Hypothalamus (tissue), 51 donors: ENCODE measurements at places on chromosomes 2 and 18.

DNA sequence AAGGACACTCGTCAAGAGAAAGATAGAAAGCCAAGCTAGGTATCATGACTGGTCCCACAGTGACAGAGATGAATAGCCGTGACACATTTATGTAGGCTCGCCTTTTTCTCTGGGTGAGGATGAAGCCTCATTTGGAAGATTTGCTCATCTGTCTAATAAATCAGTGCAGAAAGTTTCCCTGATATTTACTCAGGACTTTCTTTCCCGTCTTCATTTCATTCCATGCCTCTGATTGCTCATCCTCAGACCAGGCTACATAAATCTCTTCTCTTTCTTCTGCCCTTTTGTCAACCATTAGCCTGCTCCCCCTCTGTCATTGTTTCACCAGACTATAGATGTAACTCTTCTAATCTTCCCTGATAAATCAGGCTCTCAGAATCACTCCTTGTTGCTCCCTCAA is 361.8 kb upstream of the MEIS1 start:
- no peak for DNase-seq

DNA sequence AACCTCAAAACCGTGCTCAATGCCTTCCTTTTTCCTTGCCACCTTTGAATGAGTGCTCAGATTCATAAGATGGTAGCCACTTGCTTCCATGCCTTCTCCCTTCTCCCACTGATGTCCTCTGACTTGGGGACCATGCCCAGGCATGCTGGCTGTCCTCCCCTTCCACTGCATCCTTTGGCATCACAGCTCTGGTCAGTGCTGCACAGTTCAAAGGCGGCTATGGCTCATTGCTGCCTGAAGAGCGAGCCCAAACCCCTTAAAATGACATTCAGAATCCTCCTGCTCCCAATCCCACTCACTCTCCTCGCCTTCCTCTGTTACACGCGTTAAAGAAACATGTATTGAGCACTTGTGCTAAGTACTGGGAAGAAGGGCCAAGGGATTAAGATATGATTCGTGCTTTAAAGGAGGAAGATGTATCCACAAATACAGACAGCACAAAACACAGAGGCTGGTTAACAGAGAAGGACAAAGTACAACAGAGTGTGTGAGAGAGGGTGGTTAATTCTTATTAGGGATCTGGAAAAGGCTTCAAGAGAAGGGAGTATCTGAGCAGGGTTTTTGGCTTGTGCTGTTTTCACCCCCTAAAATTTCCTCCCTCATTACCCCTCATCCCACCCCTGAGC is 81.8 kb downstream of the CERKL start:
- no peak for DNase-seq

DNA sequence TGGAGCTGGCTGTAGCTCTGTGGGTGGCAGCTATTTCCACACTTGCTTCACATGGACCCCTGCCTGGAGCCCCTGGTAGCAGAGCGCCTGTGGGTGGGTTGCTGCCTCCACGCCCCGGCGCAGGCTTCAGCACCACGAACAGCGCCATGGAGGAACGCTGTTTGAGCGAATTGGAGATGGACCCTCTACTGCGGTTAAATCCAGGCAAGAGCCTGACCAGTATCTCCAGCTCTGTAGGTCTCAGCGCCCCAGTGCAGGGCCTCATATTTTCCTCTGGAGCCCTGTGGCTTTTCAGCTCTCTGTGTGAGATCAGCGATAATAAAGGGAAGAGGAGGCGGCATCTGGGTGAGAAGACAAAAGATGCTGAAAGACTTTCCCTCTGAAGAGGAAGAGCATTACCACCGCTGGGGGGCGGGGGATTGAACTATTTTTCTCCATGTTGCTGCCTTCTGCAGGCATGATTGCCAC is 12.0 kb downstream of the ONECUT2 start:
- DNase-seq = no peak

DNA sequence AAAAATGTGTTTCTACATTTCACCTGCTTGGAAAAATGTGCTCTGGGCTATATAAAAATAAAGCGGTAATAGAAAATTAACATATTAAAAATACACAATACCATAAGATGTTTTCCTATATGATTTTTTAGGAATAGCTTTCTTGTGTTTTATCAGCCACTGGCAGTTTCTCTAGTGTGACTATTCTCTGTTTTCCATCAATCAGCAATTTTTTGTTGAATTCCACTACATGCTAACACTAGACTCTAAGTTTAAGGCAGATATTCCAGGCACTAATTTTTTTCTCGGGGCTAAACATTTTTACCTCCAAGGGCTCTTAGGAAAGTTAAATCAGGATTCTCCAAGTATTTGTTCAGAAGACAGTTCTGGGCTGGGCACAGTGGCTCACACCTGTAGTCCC is 140.5 kb downstream of the SPHKAP start:
- DNase-seq = no peak

DNA sequence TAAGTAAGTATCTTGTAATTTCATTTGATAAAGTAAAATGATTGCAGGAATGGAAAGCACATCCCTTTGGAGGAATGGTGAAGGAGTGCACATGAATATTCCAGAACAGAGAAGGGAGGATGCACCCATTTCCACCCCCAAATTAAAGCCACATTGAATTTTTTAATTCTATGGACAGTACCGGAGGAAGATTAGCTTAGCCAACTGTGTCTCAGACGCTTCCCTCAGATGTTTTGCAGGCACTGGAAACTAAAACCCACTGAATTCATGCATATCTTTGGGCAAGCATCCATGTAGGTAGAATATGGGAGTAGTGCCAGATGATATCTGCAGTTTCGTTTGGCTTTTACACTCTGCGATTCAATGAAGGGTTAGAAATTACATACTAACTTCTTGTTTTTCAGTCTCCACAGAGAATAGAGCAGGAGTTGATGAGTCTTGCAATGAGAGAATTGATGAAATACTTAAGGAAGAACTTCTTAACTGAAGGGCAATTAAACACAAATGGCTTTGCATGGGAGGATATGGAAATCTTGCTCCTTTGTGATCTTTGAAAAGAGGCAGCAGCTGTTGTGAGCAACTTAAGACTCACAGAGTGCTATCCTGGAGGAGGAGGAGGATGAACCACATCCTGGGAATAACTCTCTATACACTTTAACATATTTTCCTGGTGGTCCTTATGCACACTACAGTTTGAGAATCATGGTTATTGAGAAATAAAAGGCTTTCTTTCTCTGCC is 71.7 kb upstream of the MYO3B start:
- no peak for DNase-seq

GRCh38 chr2:10620481-10620880 is 69.3 kb downstream of the NOL10 start:
- DNase-seq = no peak

- no peak for DNase-seq
Measured at GRCh38 chr2:102072741-102073140, 69.8 kb upstream of the IL1R1 start.
